Stimulated activated CD8-positive, alpha-beta memory T cell treated with anti-CD3 and anti-CD28 coated beads, Interleukin-15, amount 100 ng/mL, for 1 hour (primary cell): ENCODE measurements at places on chromosomes 1 and 21.

GRCh38 chr1:86666368-86666767 lies 38.0 kb upstream of the SH3GLB1 start:
- no peak for DNase-seq

DNA sequence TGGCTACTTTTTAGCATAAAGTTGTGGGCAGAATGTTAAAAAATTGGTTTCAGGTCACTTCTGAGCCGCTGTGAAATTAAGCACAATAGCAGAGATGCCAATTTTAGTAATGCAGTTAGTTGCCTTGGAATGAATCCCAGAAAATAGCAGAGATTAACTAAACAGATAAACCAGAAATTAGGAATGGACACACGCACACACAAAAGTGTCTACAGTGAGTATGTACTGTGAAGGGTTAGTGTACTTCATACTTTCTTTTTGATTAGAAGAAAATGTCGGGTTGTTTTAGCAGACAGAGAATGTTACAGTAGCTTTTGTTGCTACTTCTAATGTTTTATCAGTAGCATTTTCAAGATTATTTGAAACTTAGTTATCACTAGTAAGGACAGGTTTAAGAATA lies 106.7 kb downstream of the LEPR start:
- DNase-seq, result no peak

GRCh38 chr1:34346128-34346527 lies 169.4 kb downstream of the C1orf94 start:
- no peak for DNase-seq

DNA sequence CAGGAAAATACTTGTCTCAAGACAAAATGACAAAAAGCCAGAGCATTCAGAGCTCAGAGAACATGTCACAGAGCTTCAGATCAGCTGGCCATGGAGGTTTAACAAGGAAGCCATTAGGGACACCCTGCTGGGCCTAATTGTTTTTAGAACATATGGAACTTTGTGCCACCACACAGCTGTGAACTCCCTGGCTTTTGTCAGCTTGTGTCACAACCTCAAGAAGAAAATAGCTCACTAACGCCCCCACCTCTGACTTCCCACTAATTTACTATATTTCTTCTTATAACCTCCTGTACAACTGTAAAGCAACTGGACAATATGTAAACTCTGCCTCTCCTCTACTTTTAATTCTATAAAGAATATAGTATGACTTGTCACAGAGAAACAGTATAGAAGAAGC lies 21.0 kb upstream of the TDRD10 start:
- no peak for DNase-seq
